Heart left ventricle (tissue), 16 donors: ENCODE measurements at places on chromosomes 1 and 21. TPM values are rescaled to one million over a fixed set of nuclear protein-coding genes. Genes with fewer than 3 reads are reported as not detected.

GRCh38 chr1:8370046-8370881, 52.4 kb downstream of the SLC45A1 start:
- no peaks in the 10 kb centered on the region for H3K27me3 ChIP-seq
- H3K27ac ChIP-seq = peak overlapping the region; percentile 86
- no peaks in the 10 kb centered on the region for H3K36me3 ChIP-seq

DNA sequence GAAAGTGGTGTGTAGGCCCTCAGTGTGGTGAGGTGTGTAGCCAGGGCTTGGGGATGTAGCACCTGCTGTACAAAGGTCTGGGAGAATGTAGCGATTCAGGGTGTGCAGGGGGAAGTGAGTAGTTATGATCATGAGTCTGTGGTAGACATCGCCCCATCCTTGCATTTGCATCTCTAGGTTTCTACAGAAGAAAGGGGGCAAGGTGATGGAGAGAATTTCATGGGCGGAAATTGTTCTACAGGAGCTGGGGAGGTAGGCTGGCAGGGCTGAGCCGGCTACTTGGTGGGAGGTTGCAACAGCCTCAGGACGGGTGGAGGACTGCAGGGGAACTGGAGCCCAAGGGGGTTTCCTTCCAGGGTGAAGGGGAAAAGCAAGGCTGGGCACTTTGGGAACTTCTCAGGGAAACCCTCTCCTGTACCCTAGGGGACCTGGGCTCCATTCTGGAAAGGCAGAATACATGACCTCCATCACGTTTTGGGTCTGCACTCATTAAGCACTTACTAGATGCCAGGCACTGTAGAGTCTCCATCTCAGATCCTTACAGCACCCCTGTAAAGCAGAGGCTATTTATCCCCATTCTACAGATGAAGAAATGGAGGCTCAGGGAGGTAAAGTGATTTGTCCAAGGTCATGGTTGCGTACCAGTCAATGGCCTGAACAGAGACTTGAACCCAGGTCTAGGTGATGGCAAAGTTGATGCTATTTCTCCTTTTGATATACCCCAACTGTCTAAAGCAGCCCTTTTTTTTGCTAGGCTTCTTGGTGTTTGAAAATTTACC, 14.5 kb upstream of the TNFRSF1B start:
- no peak for DNase-seq
- no peaks in the 10 kb centered on the region for H3K36me3 ChIP-seq
- peaks cover 32% of the 10 kb centered on the region for H3K4me1 ChIP-seq
- H3K27me3 ChIP-seq = no peaks in the 10 kb centered on the region
- peak overlapping the region; percentile 66 for H3K27ac ChIP-seq

DNA sequence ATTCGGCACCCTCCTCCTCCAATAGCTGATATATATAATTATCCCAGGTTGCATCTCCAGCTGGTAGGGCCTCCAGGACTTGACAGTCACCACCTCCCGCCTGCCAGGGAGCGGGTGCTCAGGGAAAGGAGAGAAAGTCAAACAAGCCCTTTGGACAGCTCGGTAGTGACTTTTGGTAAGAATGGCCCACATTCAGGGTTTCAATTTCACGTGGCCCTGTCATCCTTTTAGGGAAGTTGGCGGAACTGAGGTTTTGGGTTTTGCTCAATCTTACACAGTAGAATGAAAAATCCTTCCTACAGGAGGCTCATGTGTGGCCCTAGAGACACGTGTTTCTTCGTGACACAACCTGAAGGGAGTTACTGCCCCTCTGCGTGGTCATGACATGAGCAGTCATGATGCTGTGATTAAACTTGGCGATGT, 44.2 kb downstream of the CAPN8 start:
- no peaks in the 10 kb centered on the region for H3K36me3 ChIP-seq
- no peak overlapping the region for H3K27ac ChIP-seq
- no peaks in the 10 kb centered on the region for H3K4me1 ChIP-seq
- DNase-seq = no peak
- no peaks in the 10 kb centered on the region for H3K27me3 ChIP-seq
- H3K4me3 ChIP-seq = no peak overlapping the region

- no peak overlapping the region for H3K27ac ChIP-seq
- H3K27me3 ChIP-seq = peaks cover 38% of the 10 kb centered on the region
- no peak for DNase-seq
- H3K36me3 ChIP-seq = no peaks in the 10 kb centered on the region
- H3K4me1 ChIP-seq = no peaks in the 10 kb centered on the region
Measured at GRCh38 chr1:36766481-36766880, 267.8 kb downstream of the GRIK3 start.

- no peak overlapping the region for H3K4me3 ChIP-seq
- no peak overlapping the region for H3K27ac ChIP-seq
- H3K36me3 ChIP-seq = no peaks in the 10 kb centered on the region
- H3K4me1 ChIP-seq = no peaks in the 10 kb centered on the region
- DNase-seq = no peak
Measured at GRCh38 chr1:199855580-199855979, 171.9 kb upstream of the NR5A2 start.

DNA sequence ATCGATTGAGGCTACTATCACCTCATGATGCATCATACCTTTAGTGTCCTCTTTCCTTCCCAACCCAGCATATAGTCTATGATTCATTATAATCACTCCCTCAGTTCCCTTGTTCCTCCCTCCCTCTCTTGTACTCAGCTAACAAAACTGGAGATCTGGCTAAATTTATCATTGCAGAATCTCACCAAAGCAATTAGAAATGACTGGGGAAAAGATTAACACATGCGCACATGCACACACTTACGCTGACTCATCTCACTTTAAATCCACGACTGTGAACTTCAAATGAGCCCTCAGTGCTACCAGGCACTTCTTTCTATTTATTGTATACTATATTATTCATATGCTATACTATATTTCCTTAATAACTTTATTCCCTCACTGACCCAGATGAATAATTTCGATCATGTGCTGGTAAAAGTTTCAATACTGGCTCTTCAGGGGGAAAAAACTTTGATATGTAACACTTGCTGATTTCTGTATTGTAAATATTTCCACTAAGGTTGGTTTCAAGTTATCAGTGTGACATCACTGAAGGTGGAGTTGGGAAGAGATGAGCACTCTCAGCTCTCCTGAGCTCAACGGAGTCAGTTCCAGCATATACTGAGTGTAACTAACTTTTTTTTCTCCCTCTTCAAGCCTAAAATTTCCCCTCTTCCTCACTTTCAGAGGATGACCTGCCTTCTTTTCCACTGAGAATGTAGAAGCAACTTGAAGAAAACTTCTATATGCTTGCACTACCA, 613.7 kb upstream of the B3GALT2 start:
- no peaks in the 10 kb centered on the region for H3K4me1 ChIP-seq
- DNase-seq = no peak
- H3K27ac ChIP-seq = no peak overlapping the region
- H3K4me3 ChIP-seq = no peak overlapping the region
- H3K36me3 ChIP-seq = no peaks in the 10 kb centered on the region

DNA sequence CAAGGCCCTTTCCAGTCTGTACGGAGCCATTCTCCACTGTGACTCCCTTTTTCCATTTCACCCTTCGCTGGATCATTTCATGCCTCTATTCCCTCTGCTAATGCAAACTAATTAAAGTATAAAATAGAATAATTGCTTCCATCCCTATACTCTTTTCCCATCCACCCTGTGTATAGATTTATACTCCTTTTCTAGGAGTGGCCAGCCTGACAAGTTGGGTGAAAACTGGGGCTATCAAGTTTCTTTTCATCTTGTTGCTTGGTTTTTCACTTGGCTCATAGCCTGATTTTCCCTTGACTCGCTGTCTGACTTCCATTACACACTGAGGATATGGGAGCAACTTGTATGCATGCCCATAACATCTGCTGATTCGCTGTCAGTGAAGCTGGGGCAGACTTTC, 107.0 kb downstream of the PLXNA2 start:
- DNase-seq = no peak
- no peak overlapping the region for H3K4me3 ChIP-seq
- H3K27me3 ChIP-seq = no peaks in the 10 kb centered on the region

- DNase-seq = no peak
- H3K36me3 ChIP-seq = no peaks in the 10 kb centered on the region
- no peak overlapping the region for H3K27ac ChIP-seq
- no peaks in the 10 kb centered on the region for H3K27me3 ChIP-seq
Measured at GRCh38 chr1:226754793-226755533, 15.9 kb upstream of the ITPKB start.

- no peak overlapping the region for H3K4me3 ChIP-seq
- H3K36me3 ChIP-seq = no peaks in the 10 kb centered on the region
- no peak for DNase-seq
Measured at GRCh38 chr1:59552007-59552406, 255.1 kb downstream of the FGGY start.

DNA sequence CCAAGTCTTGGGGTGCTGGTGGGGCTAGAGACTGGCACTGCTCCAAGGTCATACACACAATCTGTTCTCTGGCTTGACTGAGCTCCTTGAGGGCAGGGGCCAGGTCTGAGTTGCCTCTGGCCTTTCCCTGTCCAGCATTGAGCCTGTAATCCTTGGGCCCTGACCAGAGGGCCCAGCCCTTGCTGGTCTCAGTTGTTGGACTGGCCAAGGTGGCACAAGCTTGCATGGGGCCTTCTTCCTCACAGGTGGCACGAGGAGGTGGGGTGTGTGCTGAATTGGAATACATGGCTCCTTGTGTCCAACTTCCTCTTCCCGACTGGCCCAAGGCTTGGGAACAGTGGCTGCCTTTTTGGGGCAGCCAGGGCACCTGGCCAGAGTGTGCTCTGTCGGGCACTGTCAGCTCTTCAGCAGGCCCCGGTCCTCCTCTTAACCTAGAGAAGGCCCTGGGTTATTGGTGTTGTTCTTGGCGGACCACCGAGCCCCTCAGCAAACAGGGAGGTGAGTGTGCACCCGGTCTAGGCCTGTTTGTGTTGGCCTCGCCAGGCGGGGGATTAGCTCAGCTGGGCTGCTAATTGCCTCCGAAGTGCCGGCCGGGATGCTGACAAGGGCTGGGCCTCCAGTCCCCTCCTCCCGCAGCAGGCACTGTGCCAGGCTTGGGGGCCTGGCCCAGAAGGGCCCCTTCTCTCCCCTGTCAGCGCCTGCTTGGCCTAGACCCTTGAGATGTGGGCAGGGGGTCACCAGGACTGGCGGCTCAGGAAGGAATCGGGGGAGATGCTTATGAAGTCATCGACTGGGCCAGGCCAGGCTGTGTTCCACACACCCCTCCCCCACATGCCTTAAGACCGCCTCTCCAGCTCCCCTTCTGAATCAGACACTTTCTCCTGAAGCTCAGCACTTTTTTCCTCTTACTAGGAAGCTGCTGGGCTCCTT, 28.5 kb downstream of the WNT4 start:
- no peak for DNase-seq
- peaks cover 28% of the 10 kb centered on the region for H3K36me3 ChIP-seq
- H3K4me3 ChIP-seq = no peak overlapping the region

Gene C8A
- total RNA-seq = not detected

DNA sequence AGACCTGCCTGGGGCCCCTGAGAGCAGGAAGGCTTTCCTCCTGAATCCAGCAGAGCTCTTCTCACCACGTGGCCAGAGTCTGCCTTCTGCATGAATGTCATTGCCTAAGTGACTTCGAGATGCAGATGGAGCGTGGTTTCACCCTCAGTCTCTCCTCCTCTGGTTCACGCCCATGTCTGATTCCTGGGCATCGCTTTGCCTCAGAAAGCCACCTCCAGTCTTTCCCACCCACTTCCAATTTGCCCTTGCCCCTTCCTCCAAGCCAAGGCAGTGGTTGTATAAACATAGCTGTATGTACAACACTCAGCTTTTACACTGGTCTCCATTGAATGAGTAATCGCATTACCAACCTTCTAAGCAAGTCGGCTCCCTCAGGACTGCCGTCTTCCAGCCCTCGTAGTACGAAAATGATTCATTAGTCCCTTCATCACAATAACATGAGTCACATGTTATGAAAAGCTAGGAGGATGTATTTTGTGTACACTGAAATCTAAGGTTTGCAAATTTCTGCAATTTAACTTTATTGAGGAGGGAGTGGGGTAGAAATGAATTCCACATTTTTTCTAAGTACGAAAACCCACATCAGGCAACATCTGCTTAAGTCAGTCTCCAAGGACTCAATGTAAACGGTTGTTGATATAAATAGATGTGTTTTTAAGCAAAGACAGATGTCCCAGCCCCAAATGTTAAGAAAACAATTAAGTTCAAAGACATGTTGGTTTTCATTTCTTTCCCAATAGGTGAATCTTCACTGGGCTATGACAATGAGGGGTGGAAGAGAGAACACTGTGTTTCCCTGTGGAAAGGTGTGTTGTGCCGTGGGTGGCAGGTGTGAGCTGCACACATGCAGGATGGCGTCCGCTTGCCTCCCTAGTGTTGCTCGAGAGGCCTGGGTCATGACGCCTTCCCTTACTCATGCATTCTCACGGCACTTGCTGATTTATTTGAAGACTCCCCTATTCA, 32.3 kb upstream of the ETS2 start:
- H3K4me3 ChIP-seq = no peak overlapping the region
- H3K27me3 ChIP-seq = no peaks in the 10 kb centered on the region
- H3K4me1 ChIP-seq = no peaks in the 10 kb centered on the region
- H3K36me3 ChIP-seq = no peaks in the 10 kb centered on the region
- DNase-seq = peak; percentile 52

DNA sequence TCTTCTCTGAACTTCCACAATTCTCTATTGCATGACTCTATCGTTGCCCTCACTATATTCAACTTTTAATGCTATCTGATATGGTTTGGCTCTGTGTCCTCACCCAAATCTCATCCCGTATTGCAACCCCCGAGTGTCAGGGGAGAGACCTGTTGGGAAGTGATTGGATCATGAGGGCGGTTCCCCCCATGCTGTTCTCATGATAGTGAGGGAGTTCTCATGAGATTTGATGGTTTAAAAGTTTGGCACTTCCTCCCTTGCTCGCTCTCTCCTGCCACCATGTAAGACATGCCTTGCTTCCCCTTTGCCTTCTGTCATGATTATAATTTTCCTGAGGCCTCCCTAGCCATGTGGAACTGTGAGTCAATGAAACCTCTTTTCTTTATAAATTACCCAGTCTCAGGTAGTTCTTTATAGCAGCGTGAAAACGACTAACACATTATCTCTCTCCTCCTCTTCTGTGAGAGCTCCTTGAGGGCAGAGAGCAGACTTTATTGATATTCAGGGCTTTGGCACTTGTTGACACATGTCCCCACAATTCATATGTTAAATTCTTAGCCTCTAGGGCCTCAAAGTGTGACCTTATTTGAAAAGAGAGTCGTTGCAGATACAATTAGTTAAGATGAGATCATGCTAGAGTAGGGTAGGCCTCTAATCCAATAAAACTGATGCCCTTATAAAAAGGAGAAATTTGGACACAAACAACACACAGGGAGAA, 52.1 kb downstream of the ADCY10 start:
- no peaks in the 10 kb centered on the region for H3K4me1 ChIP-seq
- no peaks in the 10 kb centered on the region for H3K27me3 ChIP-seq

- DNase-seq = no peak
- H3K27me3 ChIP-seq = no peaks in the 10 kb centered on the region
- no peak overlapping the region for H3K4me3 ChIP-seq
- no peaks in the 10 kb centered on the region for H3K4me1 ChIP-seq
Measured at GRCh38 chr1:201582705-201583442, 43.9 kb downstream of the NAV1 start.

Gene PSRC1
- 0.68 TPM for total RNA-seq
